Large intestine (tissue), 12 donors: ENCODE measurements at places on chromosomes 16 and 17. TPM values are rescaled to one million over a fixed set of nuclear protein-coding genes. Genes with fewer than 3 reads are reported as not detected.

GRCh38 chr16:64997121-64997520, 124.7 kb downstream of the CDH11 start:
- H3K36me3 ChIP-seq: peaks cover 8% of the 10 kb centered on the region
- DNase-seq: no peak
- no peaks in the 10 kb centered on the region for H3K4me1 ChIP-seq
- H3K4me3 ChIP-seq: no peak overlapping the region
- H3K27me3 ChIP-seq: no peaks in the 10 kb centered on the region
- H3K27ac ChIP-seq: no peak overlapping the region

DNA sequence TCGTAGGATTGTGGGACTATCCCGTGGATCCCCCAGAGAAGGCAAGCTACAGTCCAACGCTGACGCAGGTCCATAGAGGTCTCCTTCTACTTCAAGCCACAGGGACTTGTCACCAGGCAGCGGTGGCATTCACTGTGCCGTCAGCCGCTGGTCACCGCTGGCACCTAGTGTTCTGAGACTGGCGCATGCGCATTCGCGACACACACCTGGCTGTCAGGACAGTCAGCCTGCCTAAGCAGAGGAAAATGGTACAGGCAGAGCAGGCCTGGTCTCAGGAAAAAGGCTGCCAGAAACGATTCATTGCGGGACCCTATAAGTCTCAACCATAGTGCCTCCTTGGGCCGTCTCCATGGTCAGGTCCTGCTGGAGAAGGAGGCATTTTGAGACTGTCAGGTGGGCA, 138.0 kb upstream of the WSB1 start:
- H3K27ac ChIP-seq: no peak overlapping the region
- no peak for DNase-seq

DNA sequence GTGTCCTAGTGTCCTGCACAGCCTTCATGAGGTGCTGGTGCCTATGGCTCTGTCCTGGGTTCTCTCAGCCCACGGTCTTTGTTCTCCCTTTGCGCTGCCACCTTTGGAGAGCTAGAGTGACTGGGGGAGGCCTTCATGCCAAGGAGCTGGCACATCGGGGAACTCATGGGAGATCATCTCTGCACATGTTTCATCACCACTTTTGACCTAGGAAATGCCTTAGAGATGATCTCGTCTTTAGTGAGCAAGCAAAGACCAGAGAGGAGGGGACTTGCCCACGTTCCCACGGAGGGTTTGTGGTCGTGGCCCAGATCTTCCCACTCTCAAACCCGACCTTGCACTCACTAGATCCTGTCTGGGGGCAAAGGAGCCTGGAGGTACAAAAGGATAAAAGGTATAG, 23.5 kb downstream of the TBX4 start:
- DNase-seq: no peak
- no peak overlapping the region for H3K27ac ChIP-seq
- H3K36me3 ChIP-seq: no peaks in the 10 kb centered on the region

GRCh38 chr17:29590411-29591145, 1.1 kb upstream of the GIT1 start:
- H3K36me3 ChIP-seq: peaks cover 2% of the 10 kb centered on the region
- DNase-seq: no peak
- peak overlapping the region; percentile 34 for H3K4me3 ChIP-seq
- H3K4me1 ChIP-seq: peaks cover 51% of the 10 kb centered on the region
- H3K27ac ChIP-seq: no peak overlapping the region

- no peak overlapping the region for H3K27ac ChIP-seq
- H3K4me3 ChIP-seq: no peak overlapping the region
- no peaks in the 10 kb centered on the region for H3K36me3 ChIP-seq
- H3K4me1 ChIP-seq: peaks cover 6% of the 10 kb centered on the region
Observed at GRCh38 chr17:47197821-47198220, 8.7 kb upstream of the CDC27 start.

Gene REXO5
- polyA plus RNA-seq: 6.7 TPM

Gene MSL1
- 130 TPM for polyA plus RNA-seq
